Peyer's patch (tissue), 4 donors: ENCODE measurements at places on chromosomes 5 and 9. TPM values are rescaled to one million over a fixed set of nuclear protein-coding genes. Genes with fewer than 3 reads are reported as not detected.
A peak's percentile ranks its signal among the peaks of the same experiment; 100 is the strongest.

DNA sequence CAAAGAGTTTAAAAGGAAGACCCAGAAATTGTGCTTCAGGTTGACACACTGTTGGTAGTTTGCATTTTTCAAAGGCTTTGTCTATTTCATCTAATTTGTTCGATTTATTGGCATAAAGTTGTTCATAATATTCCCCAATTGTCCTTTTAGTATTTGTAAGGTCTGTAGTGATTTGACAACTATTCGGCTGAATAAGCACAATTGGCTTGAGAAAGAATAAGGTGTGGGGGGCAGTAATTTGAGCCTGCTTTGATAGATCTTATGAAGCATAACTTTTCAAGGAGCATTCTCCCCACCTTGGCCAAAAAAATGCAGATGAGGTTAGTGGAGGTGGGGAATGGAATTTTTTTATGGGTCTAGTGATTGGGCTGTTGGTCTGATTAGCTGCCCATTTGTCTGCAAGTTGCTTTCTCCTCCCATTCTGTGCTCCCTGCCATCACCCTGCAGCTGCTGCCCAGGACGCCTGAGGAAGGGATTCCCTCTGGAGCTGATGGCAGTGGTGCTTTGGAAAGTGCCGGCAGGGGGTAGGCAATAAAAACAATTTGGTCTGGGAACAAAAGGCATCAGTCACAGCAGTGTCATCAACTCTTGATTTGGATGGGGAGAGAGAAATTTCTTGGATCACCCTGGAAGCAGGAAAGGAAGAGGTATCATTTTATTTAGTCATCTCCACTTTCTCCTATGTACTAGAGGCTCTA, 26.6 kb downstream of the WNT8A start:
- no peak for DNase-seq

- no peak for DNase-seq
These were observed 711 bp upstream of the SUB1 start for GRCh38 chr5:32584646-32585045.

Gene FGFR4
- 43.0 TPM for total RNA-seq

Gene APBA1
- 14.9 TPM for total RNA-seq

- DNase-seq: no peak
These were observed 590 bp downstream of the HDAC3 start for GRCh38 chr5:141636106-141636412.

DNA sequence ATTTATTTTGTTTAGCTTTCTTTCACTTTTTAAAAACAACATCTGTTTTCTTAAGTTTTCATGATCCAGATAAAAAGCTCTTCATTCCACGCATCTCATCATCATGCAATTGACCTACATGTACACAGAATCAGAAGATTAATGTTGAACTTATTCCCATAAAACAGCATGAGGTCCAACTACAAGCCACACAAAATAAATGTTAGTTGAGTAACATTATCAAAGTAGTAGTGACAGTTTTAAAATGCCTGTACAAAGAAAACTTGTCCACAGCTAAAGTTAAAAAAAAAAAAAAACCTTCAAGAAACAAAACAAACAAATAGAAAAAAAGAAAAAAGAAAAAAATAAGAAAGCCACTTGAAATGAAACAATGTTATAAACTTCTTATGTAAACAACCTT, 846.3 kb downstream of the TLE1 start:
- DNase-seq: no peak

Gene LRRC19
- total RNA-seq: 65.4 TPM

- no peak for DNase-seq
These were observed 19.4 kb downstream of the CHD1 start for GRCh38 chr5:98909363-98909762.

Gene VCAN
- 40.4 TPM for total RNA-seq

Gene GPX8
- 1.0 TPM for total RNA-seq

Gene SCAI
- total RNA-seq: 13.8 TPM

DNA sequence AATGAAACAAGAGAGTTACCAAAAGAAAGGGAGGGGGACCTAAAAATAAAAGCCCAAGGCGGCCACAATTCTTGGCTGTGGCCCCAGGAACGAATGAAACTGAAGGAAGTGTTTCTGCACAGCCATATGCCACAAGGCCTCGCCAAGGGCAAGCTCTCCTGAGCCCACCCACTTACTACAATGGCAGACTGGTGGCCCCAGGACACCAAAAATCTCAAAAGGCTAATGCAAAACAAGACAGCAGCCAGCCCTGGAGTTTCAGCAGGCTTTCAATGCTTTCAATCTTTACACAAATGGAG, 4.0 kb downstream of the CAMSAP1 start:
- DNase-seq: no peak

DNA sequence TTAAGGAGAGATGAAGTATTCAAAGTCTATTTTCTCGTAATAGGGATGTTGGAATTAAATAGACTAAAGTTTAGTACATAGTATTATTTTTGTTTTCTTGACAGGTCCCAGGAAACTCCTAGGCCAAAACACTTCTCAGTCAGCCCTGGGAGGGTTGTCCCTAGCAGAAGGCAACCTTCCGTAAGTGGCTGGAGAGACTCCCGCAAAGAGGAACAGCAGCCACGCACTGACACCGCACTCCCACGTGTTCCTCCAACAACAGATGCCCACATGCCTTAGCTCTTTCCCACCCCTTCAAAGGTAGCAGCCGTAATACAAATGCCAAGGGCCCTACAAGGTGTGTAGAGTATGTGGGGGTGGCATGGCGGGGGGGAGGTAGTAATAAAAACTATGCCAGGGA, 28.4 kb downstream of the PCDHGC5 start:
- DNase-seq: no peak

DNA sequence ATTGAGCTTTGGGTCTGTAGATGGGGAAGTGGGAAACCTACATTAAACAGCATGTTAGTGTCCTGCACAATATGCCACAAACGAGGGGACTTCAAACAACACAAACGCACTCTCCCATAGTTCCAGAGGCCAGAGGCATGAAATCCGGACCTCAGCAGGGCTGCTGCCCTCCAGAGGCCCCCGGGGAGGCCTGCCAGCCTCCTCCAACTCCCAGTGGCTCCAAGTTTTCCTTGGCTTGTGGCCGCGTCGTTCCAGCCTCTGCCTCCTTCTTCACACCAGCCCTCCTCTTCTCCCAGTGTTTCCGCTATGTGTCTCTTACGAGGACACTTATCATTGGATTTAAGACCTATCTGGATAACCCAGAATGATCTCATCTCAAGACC, 13.3 kb upstream of the COL5A1 start:
- no peak for DNase-seq

Gene MEIKIN
- total RNA-seq: not detected

DNA sequence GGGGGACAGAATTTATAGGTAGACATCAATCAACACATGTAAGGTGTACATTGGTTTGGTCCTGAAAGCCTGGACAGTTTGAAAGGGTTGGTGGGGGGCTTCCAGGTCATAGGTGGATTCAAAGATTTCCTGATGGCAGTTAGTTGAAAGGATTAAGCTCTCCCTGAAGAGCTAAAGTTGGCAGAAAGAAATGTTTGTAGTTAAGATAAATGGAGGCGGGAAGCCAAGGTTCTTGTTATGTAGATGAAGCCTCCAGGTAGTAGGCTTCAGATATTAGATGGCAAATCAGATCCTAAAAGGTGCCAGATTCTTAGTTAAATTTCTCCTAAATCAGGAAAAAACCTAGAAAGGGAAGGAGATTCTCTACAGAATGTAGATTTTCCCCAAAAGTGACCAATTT, 9.0 kb upstream of the LRRTM2 start:
- DNase-seq: no peak

- DNase-seq: no peak
These were observed 269.2 kb downstream of the TMEM38B start for GRCh38 chr9:105963343-105964099.

GRCh38 chr5:126031989-126032716, 391.1 kb upstream of the GRAMD2B start:
- no peak for DNase-seq

Gene CSF1R
- total RNA-seq: 15.8 TPM

DNA sequence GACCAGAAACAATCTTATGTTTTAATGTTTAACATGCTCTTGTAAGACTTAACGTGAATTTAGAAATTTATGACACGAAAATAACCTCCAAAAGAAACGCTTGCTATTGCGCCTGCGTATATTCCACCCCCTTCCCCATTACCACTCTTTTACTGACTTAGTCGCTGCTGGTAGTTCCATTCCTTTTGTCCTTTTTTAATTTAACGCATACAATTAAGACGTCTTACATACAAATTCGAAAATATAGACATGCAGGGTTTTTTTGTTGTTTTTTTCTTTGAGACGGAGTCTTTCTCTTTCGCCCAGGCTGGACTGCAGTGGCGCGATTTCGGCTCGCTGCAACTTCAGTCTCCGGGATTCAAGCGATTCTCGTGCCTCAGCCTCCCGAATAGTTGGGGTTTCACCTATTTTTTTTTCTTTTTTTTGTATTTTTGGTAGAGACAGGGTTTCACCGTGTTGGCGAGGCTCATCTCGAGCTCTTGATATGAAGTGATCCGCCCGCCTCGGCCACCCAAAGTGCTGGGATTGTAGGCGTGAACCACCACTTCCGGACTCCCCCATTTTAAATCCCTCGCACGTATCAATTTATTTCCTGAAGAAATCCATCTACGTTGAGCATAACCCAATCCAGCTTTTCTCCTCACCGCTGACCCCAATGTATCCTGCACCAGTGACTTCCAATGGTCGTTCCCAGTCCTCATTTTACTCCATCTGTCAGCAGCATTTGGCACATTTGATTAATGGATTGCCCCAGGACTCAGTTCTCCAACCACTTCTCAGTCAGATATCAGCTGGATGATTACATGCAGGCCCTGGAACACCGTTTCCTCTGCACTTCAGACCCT, 684 bp upstream of the MED7 start:
- DNase-seq: peak; percentile 71

DNA sequence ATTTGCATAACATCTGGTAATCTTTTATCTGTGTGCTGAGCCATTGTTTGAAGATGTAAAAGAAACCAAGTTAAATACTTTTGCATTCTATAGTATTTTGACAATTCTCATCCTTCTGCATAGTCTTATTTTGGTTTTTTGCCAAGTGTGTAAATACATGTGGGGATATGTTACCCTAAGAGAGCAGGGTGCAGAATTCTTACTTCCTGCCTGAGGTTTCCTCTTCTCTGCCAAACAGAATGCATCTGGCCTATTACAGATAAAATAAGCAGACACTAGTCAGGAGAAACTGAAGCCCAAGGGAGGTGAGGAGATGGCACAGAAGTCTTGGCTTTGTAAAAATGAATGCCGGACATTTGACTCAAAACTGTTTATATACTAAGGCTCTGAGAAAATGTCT, 462.1 kb downstream of the TMEM38B start:
- DNase-seq: no peak

DNA sequence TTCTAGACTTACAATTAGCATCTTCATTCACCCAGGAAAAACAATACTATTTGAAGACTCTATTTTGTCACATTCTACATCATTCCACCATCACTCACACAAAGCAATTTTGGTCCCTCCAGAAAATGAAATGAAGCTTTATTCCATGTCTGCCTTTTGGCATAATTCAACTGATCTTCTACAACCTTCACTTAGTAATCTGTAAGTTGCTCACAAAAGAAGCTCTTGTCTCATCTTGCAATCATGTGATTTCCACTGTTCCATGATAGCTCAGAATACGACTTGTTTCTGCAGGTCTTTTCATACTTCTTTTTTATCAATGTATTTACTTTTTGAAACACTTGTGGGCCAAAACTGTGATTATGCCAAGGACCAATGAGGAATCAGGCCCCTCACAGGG, 261.9 kb upstream of the NR4A3 start:
- DNase-seq: no peak
